SK-N-SH (cell line): ENCODE measurements at places on chromosomes 2 and 18. TPM values are rescaled to one million over a fixed set of nuclear protein-coding genes. Genes with fewer than 3 reads are reported as not detected.

The SCG2 gene
- polyA plus RNA-seq: 373 and 509 TPM in 2 replicates

- no peak overlapping the region for H3K4me3 ChIP-seq
- no peak for DNase-seq
- H3K4me1 ChIP-seq: no peaks in the 10 kb centered on the region
- H3K36me3 ChIP-seq: no peaks in the 10 kb centered on the region
These were observed 160.2 kb downstream of the DPP4 start for GRCh38 chr2:161913865-161914264.

GRCh38 chr2:98454500-98455235 lies 10.0 kb downstream of the INPP4A start:
- H3K4me3 ChIP-seq: no peak overlapping the region
- no peaks in the 10 kb centered on the region for H3K27me3 ChIP-seq
- no peak for DNase-seq
- peak overlapping the region; percentile 40 for H3K27ac ChIP-seq
- H3K4me1 ChIP-seq: peaks cover 24% of the 10 kb centered on the region; the same call in 1 of the 2 replicates

The WNT10A gene
- polyA plus RNA-seq: 0.02 TPM in 1 of 2 replicates, not detected in the other

The PAPOLG gene
- polyA plus RNA-seq: 2.1 and 3.4 TPM in 2 replicates

DNA sequence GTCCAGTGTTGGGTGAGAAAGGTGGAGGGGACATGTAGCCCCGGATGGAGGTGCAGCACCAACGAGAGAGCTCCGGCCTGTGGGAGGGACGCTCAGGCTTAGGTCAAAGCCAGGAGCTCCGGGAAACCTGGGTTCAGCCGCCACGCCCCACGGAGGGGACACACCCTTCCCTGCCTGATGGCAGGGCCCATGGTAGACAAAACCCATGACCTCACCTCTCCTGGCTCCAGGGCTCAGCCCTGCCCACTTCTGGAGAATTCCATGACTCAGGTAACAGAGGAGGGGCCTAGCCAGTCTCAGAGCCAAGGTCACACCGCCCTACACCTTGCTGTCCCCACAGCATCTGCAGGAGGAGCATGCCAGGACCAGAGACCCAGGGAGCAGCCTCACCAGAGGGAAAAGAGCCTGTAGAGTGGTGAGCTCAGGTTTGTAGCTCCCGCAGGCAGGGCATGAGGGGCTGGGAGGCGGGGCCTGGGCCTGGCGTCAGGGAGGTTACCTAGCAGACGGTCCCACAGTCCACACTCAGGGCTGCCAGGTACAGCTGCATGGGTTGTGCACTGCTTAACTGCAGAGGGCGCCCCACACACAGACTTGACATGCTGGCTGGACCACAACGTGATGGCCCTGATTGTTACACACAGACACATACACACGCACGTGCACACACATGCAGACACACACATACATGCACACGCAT lies 70.8 kb upstream of the SMAD7 start:
- H3K4me1 ChIP-seq: peaks cover 11% of the 10 kb centered on the region
- H3K4me3 ChIP-seq: no peak overlapping the region
- H3K36me3 ChIP-seq: no peaks in the 10 kb centered on the region
- H3K27me3 ChIP-seq: no peaks in the 10 kb centered on the region
- peak; percentile 67 for DNase-seq
- H3K27ac ChIP-seq: no peak overlapping the region

DNA sequence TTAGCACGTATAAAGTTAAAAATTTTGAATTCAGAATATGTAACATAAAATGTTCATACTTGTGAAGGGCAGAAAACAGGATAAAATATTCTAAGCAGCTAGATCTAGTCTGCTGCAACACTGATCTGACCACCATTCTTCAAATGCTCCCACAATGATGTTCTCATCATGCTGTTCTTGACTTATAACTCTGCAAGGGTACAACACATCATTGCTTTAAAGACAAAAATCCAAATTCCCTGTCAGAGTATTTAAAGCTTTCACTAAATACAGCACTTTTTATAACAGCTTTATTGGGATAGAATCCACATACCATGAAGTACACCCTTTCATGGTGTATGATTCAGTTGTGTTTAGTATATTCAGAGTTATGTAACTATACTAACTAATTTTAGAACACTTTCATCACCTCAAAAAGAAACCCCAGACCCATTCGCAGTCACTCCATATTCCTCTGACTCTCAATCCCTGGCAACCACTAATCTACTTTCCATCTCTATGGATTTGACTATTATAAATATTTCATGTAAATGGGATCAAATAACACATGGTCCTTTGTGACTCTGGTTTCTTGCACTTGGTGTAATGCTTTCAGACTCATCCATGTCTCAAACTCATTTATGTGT lies 56.4 kb downstream of the MAP4K3 start:
- peaks cover 28% of the 10 kb centered on the region for H3K4me1 ChIP-seq
- H3K27ac ChIP-seq: peak overlapping the region; percentile 49
- no peak overlapping the region for H3K4me3 ChIP-seq
- H3K27me3 ChIP-seq: no peaks in the 10 kb centered on the region
- H3K36me3 ChIP-seq: peaks cover 11% of the 10 kb centered on the region

DNA sequence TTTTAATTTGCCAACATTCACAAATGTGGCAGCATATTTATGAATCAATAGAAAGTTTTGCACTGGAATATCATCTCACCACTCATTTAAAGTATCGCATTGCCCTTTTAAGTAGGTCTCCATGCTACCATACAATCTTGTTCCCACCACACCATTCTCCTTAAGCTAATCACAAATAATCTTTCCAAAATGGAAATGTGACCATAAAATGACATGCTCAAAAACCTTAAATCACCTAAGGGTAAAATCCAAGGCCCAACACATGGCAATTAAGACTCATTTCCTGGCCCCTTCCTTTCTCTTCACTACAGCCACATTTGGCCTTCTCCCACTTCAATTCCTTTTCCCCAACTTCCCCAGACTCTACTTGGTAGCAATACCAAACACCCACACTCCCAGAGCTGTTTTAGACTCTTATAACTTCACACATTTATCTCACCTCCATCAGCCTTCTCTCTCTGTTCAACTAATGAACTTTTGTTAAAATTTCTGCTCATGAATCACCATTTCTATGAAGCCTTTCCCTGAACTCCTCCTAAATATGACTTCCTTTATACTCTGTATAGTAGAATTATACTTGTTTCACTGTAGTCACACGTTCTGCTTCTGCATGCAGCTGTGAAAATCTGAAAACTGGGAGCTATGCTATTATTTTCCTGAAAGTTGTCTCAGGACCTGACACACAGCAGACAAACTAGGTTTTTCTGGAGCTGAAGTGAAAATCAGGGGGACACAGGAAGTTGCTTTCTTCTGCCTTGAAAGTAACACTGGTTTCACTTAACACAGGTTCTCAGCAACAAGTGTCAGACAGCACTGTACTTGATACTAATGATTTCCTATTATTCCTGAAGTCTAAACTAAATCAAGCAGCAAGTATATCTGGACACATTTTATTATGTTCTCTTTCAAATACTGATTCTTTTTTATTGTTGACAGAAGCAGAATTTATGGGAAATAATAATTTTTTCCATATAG lies 303.9 kb downstream of the ZEB2 start:
- H3K27me3 ChIP-seq: no peaks in the 10 kb centered on the region
- H3K4me1 ChIP-seq: peaks cover 2% of the 10 kb centered on the region; the same call in 1 of the 2 replicates
- no peak for DNase-seq
- H3K36me3 ChIP-seq: no peaks in the 10 kb centered on the region
- no peak overlapping the region for H3K27ac ChIP-seq

- no peak overlapping the region for H3K4me3 ChIP-seq
- DNase-seq: no peak
- H3K4me1 ChIP-seq: no peaks in the 10 kb centered on the region; the same call in 1 of the 2 replicates
- H3K36me3 ChIP-seq: no peaks in the 10 kb centered on the region
These were observed 314.8 kb upstream of the HS6ST1 start for GRCh38 chr2:128633501-128633900.

GRCh38 chr2:227759411-227760118 lies 13.9 kb downstream of the SCYGR8 start:
- no peaks in the 10 kb centered on the region for H3K4me1 ChIP-seq
- no peak for DNase-seq
- no peak overlapping the region for H3K4me3 ChIP-seq
- H3K27me3 ChIP-seq: no peaks in the 10 kb centered on the region
- no peak overlapping the region for H3K27ac ChIP-seq
- H3K36me3 ChIP-seq: no peaks in the 10 kb centered on the region

- H3K27ac ChIP-seq: no peak overlapping the region
- H3K27me3 ChIP-seq: no peaks in the 10 kb centered on the region
- no peak for DNase-seq
- H3K4me3 ChIP-seq: no peak overlapping the region
These were observed 202.7 kb downstream of the CYP26B1 start for GRCh38 chr2:71944806-71945602.

The TBR1 gene
- under 0.01 TPM in 1 of 2 replicates, not detected in the other for polyA plus RNA-seq

The DCDC2C gene
- not detected in 2 replicates for polyA plus RNA-seq

DNA sequence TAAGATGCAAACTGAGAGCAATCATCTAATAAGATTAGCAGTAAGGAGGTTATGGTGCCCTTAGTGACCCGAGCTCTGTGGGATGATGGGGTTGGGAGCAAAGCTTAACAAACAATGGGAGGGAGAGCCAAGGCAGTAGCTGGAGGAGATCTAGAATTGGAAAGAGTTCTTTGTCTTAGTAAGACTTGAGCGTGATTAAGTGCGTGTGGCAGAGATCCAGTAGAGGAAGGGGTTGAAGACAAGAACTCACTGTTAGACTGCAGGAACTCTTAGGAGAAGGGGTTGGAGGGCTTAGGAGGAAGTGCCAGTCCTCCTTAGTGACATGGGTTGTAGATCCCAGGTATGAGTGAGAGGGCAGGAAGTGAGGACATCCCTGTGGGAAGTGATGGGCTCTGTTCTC lies 184.7 kb downstream of the GFPT1 start:
- no peak for DNase-seq
- H3K27ac ChIP-seq: no peak overlapping the region
- no peaks in the 10 kb centered on the region for H3K4me1 ChIP-seq
- peaks cover 52% of the 10 kb centered on the region for H3K36me3 ChIP-seq

The AGXT gene
- polyA plus RNA-seq: not detected in 2 replicates

DNA sequence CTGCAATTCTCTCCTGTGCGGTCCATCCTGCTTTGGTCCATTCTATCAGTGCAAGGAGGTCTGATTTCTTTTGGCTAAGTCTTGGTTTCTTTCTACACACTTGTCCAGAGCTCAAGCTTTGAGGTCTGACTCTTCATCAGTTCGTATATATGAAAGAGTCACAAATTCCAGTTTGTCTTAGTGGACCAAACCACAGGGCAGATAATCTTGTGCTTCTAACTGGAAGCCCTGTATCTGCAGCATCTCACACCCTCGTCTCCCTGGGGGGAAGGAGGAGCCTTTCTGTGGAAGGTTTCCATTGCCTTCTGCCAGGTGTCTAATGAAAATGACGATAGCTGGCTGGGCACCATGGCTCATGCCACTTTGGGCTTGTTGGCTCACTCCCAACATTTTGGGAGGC lies 148.5 kb downstream of the SPP2 start:
- DNase-seq: no peak
- H3K27ac ChIP-seq: no peak overlapping the region
- H3K4me1 ChIP-seq: peaks cover 8% of the 10 kb centered on the region; the same call in 1 of the 2 replicates
- no peaks in the 10 kb centered on the region for H3K27me3 ChIP-seq

The PCARE gene
- polyA plus RNA-seq: not detected in 2 replicates

GRCh38 chr2:45652090-45653031 lies 886 bp downstream of the PRKCE start:
- DNase-seq: peak; percentile 43
- H3K27me3 ChIP-seq: no peaks in the 10 kb centered on the region
- H3K27ac ChIP-seq: peak overlapping the region; percentile 28; the same call in 1 of the 2 replicates
- H3K4me3 ChIP-seq: peak overlapping the region; percentile 87

DNA sequence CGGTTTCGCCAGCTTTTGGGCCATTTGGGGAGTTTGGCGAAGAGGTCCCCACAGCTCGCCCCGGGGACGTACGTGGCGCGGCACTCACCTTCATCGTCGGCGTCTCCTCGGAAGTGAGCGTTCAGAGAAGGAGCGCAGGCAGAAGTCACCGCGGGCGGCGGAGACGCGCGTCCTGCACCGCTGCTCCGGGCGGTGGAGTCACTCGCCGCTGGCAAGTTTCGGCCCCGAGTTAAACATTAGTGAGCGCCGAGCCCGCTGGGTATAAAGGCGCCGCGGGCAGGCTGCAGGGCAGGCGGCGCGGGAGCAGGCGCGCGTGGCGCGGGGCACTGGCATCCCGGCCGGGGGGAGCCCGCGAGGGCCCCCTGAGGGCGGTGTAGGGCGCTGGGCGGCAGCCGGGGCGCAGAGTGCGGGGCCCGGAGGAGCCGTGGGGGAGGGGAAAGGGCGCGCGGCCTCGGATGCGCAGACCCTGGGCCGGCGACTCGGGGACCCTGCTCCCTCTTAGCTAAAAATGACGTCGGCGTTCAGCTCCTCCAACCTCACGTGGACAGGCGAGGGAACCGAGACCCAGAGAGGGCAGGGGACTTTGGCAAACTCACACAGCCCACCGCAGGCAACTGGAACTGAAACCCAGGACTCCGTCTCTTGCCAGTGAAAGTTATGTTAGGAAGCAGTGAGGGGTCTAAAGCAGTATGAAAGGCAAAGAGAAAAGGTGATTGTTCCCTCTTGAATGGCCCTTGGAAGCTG lies at the start of gene DPP4:
Gene DPP4 (minus strand): TSS at position 328 of the 744 bp plus-strand sequence. CDS start 234 bp downstream, at position 94.
- no peaks in the 10 kb centered on the region for H3K36me3 ChIP-seq
- DNase-seq: peak; percentile 34
- H3K27ac ChIP-seq: 0 out of 2 replicates have a peak within 1 kb of the TSS, but pooled peaks have one; percentile 5
- H3K4me3 ChIP-seq: peak within 1 kb of the TSS; percentile 56
- peaks cover 44% of the 10 kb centered on the region for H3K4me1 ChIP-seq
- H3K27me3 ChIP-seq: no peaks in the 10 kb centered on the region

- H3K36me3 ChIP-seq: no peaks in the 10 kb centered on the region
- H3K4me1 ChIP-seq: no peaks in the 10 kb centered on the region
- DNase-seq: no peak
- H3K27me3 ChIP-seq: no peaks in the 10 kb centered on the region
These were observed 10.8 kb upstream of the ALLC start for GRCh38 chr2:3647246-3647645.

GRCh38 chr2:133265432-133265949 lies 302.8 kb downstream of the NCKAP5 start:
- H3K36me3 ChIP-seq: no peaks in the 10 kb centered on the region
- no peaks in the 10 kb centered on the region; the same call in 1 of the 2 replicates for H3K4me1 ChIP-seq
- no peak overlapping the region for H3K27ac ChIP-seq
- H3K27me3 ChIP-seq: no peaks in the 10 kb centered on the region
- no peak overlapping the region for H3K4me3 ChIP-seq

The SLC9A4 gene
- 0.07 and 0.11 TPM in 2 replicates for polyA plus RNA-seq

The MZT2B gene
- polyA plus RNA-seq: 168 and 222 TPM in 2 replicates

DNA sequence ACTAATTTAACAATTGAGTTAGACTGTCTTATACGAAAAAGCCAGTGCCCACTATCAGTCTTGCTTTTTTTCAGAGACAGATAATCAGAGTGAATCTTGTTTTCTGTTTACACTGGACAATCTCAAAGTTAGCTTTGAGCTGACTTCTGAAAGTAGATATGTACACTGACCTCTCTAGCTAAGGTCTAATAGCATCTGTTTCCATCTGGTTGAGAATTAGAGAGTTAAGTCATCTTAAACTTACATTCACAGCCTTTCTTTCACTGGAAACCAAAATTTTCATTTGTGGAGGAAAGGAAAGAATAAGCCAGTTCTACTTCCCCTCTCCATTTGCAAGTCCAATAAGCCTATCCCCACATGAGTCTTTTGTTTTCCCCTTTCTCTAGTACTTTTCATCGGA lies 89.3 kb downstream of the VRK2 start:
- no peak overlapping the region for H3K4me3 ChIP-seq
- H3K27ac ChIP-seq: no peak overlapping the region
- no peaks in the 10 kb centered on the region for H3K27me3 ChIP-seq

The FEV gene
- 0.53 and 1.2 TPM in 2 replicates for polyA plus RNA-seq

The ANKRD30B gene
- polyA plus RNA-seq: not detected in 2 replicates

GRCh38 chr2:153145470-153145978 lies 333.0 kb downstream of the RPRM start:
- DNase-seq: no peak
- H3K36me3 ChIP-seq: no peaks in the 10 kb centered on the region
- H3K27ac ChIP-seq: no peak overlapping the region
- H3K27me3 ChIP-seq: no peaks in the 10 kb centered on the region; the same call in 1 of the 2 replicates
- no peak overlapping the region for H3K4me3 ChIP-seq

The SP140 gene
- 0.71 and 0.75 TPM in 2 replicates for polyA plus RNA-seq

- no peak for DNase-seq
- H3K4me3 ChIP-seq: no peak overlapping the region
- no peaks in the 10 kb centered on the region for H3K36me3 ChIP-seq
- H3K27ac ChIP-seq: no peak overlapping the region
These were observed 50.2 kb upstream of the CTAGE1 start for GRCh38 chr18:22467760-22468553.
